Hypothalamus (tissue), 51 donors: ENCODE measurements at places on chromosomes 5 and 9.

DNA sequence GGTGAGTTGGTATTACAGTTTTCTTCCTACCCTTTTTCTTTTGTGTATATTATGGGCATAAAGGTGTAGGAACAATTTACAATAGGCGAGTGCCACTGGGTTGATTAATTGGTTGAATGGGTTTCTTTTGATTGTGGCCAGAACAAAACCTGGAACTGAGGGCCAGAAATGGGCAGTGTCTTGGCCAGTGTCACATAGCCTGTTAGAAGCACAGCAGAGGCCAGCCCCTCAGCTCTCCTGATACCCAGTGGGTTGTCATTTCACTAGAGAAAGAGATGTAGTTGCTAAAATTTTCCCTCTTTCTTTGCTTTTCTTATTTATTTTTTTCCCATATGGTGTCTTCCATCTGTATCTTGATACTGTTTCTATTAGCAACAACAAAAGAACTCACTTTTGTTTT, 38.8 kb upstream of the SEMA6A start:
- DNase-seq = no peak

GRCh38 chr9:8781458-8781857, 981.9 kb upstream of the DMAC1 start:
- DNase-seq = no peak

DNA sequence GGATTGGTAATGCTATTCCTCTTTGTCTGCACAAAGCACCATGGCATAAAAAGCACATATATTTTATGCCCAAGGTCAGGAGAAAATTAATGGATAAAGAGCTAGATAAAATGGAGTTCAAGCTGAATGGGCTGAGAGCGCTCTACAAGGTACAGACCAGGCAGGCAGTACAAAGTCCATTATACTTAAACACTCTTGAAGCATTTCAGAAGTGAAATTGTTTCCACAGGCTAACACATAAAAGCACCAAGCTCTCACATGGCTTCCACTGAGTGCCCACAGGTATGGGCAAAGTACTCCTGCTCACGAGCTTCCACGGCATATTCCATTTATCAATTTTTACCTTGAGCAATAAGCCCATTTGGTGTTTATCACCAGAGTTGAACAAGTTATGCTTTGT, 771.2 kb upstream of the DMAC1 start:
- DNase-seq = no peak

DNA sequence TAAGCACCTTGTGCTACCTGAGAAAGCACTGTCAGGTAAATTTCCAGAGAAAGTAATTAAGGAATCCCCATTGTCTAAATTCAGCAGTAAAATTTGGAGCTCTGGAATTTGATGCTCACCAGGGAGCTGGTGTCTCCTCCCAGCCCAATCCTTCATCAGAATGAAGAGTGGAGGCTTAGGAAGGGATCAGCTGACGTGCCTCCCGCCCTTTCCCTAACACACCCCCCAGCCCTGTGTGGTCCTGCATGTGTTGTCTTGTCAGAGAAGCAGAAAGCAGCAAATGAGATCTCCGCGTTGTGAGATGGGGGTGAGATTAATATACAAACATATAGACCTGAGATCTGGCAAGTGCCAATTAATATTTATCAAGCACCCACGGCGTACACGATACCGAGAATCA, 26.9 kb upstream of the BARHL1 start:
- DNase-seq = no peak

- no peak for DNase-seq
Measured at GRCh38 chr9:37028420-37029031, 5.5 kb downstream of the PAX5 start.

- no peak for DNase-seq
Measured at GRCh38 chr5:170662966-170663365, 120.6 kb upstream of the GABRP start.

DNA sequence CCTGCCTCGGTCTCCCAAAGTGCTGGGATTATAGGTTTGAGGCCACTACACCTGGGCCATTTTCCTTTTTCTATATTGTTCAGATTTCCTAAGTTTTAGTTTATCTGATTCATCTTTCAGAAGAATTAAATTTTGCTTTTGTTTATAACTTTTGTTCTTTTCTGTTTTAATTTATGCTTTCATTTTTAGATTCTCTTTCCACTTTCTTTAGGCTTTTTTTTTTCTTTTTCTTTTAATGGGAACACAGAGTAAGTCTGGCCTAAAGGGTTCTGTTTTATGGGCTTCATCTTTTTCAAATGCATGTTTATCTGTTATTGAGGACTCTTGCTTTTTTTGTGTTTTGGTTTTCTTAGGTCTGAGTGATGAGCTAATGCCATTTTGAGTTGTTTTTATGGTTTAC, 42.1 kb downstream of the SNX30 start:
- DNase-seq = no peak

DNA sequence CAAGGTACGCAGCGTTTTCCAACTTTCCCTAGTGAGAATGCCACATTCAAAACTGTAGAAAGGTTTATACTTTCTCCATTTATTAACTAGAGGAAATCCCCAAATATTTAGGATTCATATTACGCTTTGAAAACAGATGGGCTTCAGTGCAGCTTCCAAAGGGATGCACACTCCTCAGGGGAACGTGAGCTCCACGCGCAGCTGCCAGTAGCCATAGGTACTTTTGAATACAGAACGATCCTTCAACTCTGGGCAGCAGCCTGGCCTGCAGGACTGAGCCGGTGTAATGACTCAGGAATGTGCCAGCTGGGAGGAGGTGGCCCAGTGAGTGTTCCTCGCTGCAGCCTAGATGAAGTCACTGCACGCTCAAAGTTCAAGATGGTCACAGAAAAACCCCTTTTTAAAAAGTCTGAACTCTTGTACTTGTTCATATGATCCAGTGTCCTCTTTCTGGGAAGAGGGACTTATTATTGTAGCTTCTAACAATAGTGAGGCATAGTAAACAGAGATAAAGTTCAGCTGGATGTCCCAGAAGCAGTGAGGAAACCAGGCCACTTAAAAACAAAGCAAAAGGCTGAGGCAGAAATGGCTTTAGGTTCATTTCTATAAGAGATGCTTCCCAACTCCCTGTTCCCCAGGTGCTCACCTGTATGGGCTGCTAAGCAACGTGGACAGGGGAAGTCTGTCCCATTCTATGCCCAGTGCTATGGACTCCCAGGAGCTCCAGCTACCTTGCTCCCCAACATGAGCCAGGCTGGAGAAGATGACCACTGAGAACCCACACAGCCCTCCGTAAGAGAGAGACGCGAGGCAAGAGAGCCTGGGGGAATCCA, 130.0 kb downstream of the LHFPL2 start:
- no peak for DNase-seq

GRCh38 chr9:94933511-94933828, 207.0 kb downstream of the AOPEP start:
- no peak for DNase-seq

- no peak for DNase-seq
Measured at GRCh38 chr5:1661311-1661710, 137.6 kb upstream of the LPCAT1 start.

DNA sequence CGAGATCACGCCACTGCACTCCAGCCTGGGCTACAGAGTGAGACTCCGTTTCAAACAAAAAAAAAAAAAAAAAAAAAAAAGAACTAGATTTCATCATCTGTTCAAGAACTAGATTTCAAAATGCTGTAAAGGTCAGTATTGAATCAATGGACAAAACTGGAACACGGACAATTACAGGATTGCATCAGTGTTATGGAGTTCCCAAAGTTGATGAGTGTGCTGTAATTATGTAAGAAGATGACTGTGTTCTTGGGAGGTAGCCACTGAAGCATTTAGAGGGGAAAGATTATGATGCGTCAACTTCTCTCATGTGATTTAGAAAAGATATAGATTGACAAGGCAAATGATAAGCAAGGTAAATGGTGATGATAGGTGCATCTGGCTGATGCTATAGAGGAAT, 6.5 kb downstream of the FAM240B start:
- DNase-seq = no peak
